ENCODE measurements at places on chromosomes 7 and 10.

- no peak for DNase-seq
These were observed 149.6 kb upstream of the SEMA3E start for GRCh38 chr7:83798489-83798888.

DNA sequence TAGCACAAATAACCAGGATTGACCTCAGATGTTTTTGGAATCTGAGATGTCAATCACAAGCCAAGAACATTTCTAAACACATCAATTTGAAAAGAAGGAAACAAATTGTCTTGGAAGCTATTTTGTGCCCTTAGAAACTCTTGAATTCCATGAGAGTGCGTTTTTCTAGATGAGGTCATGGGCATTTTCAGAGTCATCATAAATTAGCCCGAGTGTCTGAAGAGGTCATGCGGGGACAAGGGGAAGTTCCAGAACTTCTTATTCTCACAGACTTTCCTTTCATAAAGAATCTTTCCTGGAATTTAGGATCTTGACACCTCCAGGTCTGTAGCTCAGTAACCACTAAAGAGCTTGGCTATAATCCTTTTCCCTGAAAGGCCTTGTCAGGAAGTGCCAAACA, 28.2 kb downstream of the IL2RA start:
- no peak for DNase-seq

- DNase-seq, result no peak
These were observed 90.9 kb downstream of the BBS9 start for GRCh38 chr7:33220231-33220630.

- DNase-seq, result no peak
These were observed 51.0 kb downstream of the FBXW4 start for GRCh38 chr10:101644002-101644401.

- no peak for DNase-seq
These were observed 207.9 kb upstream of the FOXP2 start for GRCh38 chr7:114206688-114207087.

DNA sequence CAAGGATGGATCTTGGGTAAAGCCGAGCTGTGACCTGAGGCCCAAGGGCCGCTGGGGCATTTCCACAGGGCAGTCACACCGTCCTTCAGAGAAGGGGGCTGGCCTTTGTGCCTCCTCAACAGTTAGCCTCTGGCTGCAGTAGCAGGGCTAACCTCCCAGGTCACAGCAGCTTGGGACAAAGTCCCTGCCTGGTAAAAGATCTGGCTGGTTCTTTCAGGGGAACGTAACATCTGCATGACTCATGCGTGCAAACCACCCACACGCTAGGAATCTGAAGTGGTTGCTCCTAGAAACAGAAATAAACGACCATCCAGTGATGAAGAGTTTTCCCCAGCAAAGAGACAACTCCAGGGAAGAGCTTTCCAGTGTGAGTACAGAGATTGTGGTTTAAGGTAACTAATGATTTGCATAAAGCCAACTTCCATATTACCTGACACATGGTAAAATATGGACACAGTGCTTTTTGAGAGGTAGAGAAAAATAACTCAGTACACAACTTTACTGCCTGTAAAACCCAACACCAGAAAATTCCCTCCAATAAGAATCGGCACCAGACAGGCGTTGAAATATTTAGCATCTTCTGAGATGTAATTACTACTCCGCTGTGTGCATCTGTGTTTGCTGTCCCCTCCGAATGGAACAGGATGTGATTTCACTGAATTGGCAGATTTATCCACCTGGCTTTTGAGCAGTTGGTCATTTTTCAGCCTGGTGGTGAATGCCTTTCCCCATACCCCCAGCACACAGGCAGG, 84.9 kb upstream of the ADRB1 start:
- DNase-seq, result no peak

DNA sequence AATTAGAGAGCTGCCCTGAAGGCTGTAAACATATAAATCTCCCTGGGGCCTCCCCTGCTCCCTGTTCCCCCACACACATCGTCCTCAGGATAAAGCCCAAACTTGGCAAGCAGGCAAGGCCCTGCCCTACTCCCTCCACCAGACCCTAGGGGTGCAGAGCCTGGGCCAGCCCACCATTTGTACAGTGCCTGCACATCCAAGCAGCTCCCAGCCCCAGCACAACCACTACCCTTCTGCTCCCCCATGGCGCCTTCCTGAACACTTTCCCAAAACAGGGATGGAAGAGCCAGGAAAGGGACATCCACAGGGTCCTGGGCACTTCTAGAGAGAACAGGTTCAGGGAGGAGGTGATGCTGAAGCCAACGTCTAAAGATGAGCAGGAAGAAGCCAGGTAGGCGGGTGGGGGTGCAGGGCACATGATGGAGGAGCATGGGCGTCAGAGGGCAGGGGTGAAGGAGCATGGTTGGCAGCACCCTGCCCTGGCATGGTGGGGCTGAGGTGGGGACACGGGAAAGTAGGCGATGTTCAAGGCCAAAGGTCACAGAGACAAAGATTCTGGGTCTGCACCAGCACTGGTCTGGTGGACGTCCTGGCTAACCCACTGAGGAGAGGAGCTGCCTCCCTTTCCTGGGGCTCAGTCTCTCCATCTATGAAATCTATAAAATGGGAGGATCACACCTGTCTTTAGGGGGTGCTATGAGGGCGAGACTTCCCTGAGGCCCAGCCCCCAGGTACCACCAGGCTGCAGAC, 140.6 kb downstream of the ARHGAP22 start:
- DNase-seq, result no peak

DNA sequence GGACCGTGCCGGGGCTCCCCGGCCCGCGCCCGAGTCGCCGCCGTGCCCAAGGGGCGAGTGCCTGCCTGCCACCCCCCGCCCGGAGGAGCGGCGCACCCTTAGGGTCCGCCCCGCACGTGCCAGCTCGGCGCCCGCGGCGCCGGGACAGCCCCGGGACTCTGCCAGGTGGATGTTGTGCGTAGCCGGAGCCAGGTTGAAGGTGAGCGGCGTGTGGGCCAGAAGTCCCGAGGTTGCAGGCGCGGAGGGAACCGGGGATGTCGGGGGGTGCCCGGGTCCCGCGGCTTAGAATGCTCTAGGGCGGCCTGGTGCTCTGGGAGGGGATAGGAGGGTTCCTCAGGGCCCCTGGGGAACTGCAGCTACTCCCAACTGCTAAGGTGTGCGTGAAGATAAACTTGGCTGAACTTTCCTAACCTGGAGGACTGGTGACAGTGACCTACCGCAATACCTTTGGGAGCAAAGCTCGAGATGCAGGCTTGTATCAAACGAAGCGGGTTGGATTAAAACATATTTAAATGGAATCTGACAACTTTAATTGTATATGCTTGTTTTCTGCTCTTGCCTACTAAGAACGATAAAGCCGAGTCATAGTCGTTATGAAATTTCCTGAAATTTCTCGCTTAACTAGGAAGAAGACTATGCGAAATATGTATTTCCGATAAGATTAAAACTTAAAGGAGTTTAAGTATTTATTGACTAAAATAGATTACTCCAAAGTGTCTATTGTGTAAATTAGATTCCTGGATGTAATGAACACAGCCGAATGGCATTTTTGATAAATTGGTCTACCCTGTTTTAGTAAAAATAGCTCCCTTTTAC, at the start of gene CUX1:
CUX1 (plus strand) TSS at position 156 of the 816 bp plus-strand sequence; CDS start at position 170, 14 bp downstream.
- no peak for DNase-seq

DNA sequence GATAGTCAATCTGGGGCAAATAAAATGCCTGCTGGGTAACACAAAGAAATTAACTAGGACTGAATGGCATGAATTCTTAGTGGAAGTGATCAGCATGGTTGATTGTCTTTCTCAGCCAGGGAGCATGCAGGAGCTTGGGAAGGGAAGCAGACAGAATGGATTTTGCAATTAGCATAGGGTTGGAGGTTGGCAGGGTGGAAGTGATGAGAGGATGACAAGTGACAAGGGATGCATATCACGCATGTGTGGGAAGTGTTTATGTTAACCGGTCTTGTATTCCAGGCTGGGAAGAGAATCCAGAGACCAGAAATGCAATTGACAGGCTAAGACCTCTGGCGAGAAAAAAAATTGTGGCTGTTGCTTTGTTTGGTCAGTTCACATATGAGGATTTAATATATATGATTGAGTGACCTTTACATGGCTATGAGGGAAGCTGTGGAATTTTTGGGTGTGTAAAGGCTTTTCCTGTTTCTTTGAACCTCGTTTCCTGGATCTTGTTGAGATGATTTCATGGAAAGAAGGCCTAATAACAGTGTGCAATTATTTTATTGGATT, 8.3 kb downstream of the MDFIC start:
- no peak for DNase-seq

- DNase-seq, result no peak
These were observed 62.8 kb upstream of the FAM20C start for GRCh38 chr7:129366-130221.

GRCh38 chr10:36256166-36256565, 614.1 kb upstream of the FZD8 start:
- DNase-seq, result no peak

DNA sequence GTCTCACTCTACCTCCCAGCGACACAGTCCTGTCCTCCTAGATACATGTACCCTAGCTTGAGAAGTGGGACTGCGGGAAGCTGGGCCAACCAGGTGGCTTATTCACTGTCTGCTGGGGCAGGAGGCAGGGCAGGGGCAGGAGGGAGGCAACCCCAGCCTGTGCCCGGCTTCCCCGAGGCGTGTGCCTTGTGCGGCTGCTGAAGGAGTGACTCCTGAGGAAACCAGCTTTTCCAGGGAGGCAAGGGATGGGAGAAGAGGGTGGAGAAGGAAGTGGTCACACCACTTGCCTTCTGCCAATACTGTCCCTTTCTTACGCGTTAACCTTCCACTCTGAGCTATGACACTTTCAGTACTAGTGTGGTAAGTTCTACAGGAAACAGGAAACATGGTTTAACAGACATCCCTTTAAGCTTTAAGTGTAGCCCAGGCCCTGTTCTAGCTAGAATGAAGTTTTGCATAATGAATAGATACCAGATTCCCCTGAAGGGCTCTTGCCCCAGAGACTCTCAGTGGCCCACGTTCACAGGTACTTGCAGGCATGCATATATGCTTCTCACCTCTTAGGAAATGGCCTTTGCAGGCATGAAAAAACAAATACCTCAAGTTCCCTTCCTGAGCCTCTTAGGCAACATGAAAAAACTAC, 40.6 kb downstream of the SYPL1 start:
- DNase-seq, result no peak

- peak; percentile 10 for DNase-seq
These were observed 631 bp downstream of the OTUD1 start for GRCh38 chr10:23439452-23439960.

GRCh38 chr7:140645166-140645900, 4.7 kb upstream of the DENND2A start:
- no peak for DNase-seq

GRCh38 chr7:108014747-108015682, 12.1 kb upstream of the LAMB1 start:
- DNase-seq, result no peak

DNA sequence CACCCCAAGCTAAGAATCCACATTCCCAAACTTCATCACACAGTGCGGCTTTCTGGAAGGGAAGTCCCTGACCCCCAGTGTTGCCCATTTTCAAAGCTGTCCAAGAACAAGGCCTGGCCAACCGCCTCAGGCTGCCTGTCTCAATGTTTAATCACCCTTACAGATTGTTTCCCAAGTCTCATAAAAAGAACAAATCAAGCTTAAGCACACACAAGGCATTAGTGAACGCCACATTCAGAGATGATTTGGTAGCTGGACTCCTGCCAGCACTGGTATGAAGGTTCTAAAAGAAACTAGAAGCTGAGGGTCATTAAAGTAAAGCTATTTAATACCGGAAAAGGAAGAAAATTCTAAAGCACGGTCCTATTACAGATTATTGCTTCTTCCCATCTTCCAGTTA, 35.6 kb downstream of the C10orf90 start:
- no peak for DNase-seq

DNA sequence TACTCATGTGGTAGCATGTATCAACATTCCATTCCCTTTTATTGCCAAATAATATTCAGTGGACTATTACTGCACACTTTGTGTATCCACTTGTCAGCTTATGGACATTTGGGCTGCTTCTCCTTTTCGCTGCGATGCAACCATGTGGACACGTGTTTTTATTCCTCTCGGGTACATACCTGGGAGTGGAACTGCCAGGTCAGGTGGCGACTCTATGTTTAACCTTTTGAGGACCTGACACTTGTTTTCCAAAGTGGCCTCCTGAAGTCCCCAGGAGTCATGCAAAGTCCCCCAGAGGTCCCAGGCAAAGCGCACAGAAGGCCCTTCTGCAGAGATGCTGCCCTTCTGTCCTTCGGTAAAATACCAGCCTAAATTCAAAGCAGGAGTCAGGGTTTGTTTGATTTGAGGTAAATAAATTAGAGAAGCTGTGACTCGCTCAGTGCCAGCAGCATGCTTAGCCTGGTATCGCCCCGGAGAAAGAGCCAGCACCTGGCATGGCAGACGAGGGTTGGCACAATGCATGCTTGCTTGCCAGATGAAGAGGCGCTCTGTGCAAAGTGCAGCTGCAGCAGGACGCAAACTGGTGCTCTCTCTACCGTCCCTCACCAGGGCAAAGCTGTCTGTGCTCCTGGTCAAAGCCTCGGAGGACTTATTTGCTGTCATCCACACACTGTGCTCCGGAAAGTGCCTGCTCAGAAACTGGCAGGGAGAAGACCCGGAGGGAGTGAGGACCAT, 37.8 kb downstream of the HIPK2 start:
- DNase-seq, result no peak

DNA sequence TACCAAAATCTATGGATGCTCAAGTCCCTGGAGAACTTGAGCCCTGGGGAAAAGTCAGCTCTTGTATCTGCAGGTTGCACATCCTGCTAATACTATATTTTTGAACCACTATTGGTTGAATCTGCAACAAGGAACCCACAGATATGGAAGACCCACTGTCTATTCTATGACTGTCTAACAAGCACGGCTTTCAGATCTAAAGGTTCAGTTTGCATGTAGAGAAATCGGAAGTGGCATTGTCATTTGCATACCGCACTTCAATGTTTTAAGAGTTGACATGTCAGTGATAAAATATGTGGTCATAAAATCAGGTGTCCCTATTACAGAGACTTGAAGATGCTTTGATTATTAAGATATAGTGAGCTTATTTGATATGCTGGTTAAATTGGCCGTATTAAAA, 95.6 kb downstream of the MALRD1 start:
- no peak for DNase-seq

- DNase-seq, result no peak
These were observed 14.5 kb downstream of the ATP6V1F start for GRCh38 chr7:128876978-128877755.

DNA sequence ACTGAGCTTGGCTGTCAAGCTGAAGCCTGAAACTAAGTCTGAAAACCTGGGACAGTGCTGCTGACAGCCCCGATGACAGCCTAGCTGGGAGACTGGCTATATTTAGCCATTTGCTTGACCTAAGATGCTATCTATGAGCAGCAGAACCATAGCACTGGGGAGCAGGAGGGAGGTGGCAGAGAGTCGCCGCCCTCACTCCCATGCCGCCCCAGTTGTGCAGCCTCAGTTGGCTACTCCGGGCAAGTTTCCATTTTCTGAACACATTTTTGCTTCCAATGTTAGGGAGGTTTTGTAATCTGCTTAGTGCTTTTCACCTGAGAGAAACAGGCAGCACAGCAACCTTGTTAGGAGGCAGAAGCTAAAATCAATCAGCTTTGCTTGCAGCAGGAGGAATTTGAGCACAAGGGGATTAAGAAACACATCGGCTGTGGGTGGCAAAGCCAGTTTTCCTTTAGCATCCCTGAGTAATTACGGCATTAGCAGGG, 20.4 kb upstream of the C10orf71 start:
- no peak for DNase-seq

- peak; percentile 62 for DNase-seq
These were observed 1.2 kb downstream of the CALY start for GRCh38 chr10:133335246-133336117.

- no peak for DNase-seq
These were observed 54.8 kb downstream of the ALOX5 start for GRCh38 chr10:45428611-45429510.

Data from stimulated activated CD4-positive, alpha-beta T cell treated with anti-CD3 and anti-CD28 coated beads, Interleukin-15, amount 100 ng/mL, for 1 hour (primary cell).